Dermis microvascular lymphatic vessel endothelial cell (primary cell): ENCODE measurements at places on chromosomes 13 and 19. TPM values are rescaled to one million over a fixed set of nuclear protein-coding genes. Genes with fewer than 3 reads are reported as not detected.

GRCh38 chr13:111610879-111611278, 290.4 kb downstream of the TEX29 start:
- DNase-seq = no peak

DNA sequence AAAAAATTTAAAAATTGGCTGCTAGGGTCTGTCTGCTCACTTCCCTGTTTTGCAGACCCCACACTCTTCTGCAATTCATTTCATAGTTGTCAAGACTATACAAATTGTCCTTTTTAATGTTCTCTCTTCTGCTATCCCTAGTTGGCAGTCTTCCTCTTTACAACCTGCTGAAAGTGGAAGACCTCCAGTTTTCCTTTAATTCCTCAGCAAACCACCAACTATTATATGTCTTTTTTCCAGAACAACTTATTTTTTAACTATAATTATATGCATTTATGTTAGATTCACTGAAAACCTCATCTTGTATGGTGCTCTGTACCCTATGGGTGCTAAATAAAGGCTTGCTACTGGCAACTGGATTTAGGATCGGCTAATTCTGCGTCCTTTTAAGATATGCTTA, 1.1 kb upstream of the PHF11 start:
- no peak for DNase-seq

GRCh38 chr13:111590796-111591195, 270.4 kb downstream of the TEX29 start:
- no peak for DNase-seq

DNA sequence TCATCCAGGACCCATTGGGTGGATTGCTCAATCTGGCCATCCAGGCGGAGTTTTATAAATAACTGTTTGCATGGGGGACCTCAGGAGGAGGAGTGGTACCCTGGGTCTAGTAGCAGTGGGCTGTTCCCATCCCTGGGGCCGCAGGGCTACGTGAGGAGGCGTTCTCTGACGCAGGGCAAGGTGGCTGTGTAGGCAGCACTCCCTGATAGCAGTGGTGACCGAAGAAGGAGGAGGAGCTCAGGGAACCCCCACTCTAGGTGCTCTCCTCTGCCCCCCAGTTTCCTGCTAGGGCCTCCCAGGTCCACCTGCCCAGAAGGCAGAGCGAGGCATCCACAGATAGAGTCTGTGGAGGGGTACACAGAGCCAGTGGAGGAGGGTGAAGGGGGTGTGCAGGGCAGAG, 64.1 kb downstream of the CCNE1 start:
- no peak for DNase-seq

GRCh38 chr13:45670189-45670885, 31.8 kb upstream of the CBY2 start:
- DNase-seq = no peak

GRCh38 chr19:1884291-1884718, 991 bp downstream of the ABHD17A start:
- DNase-seq = no peak

GRCh38 chr13:80274643-80275042, 66.3 kb downstream of the SPRY2 start:
- DNase-seq = peak; percentile 22

- DNase-seq = no peak
Measured at GRCh38 chr19:4012975-4013634, 5.6 kb downstream of the PIAS4 start.

GRCh38 chr19:39351537-39352064, 9.4 kb downstream of the SAMD4B start:
- no peak for DNase-seq

GRCh38 chr19:49830766-49831165, 12.7 kb downstream of the MED25 start:
- DNase-seq = no peak

DNA sequence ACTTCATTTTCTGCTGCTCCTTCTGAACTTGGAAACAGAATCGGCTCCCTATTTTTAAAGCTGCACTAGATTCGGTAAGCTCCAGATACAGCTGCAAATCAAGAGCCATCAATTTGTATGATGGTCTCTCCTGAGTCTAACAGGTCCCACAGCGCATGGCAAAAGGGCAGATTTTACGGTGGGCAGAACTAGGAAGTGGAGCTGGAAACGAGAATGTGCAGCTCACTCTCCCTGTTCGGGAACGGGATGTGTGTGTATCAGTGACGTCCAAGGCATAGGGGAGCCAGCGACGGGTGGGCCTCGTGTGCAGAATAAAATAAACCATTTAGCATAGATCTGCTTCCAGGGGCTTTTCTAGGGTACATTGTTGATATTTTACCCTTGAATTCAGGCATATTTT, 74.2 kb downstream of the COL4A1 start:
- peak; percentile 94 for DNase-seq

DNA sequence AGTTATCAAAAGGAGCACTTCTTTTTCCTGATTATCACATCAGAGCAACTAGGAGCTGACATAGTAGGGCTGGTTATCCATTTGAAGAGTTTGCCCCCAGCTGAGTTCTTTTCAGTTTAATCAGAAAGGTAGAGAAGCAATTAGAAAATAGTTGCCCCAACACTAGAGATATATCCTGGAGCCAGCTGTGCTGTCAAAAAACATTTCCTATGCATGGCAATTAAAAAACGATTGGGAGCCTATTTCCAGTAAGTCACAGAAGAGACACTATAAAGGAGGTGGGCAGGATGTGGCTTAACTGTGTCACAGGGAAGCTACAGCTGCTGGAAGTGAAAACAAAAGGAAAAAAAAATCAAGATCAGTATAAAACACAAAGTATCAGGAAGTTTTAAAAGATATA, 155.7 kb upstream of the SLITRK1 start:
- DNase-seq = no peak

GRCh38 chr13:96996107-96996506, 1.8 kb upstream of the OXGR1 start:
- DNase-seq = no peak

DNA sequence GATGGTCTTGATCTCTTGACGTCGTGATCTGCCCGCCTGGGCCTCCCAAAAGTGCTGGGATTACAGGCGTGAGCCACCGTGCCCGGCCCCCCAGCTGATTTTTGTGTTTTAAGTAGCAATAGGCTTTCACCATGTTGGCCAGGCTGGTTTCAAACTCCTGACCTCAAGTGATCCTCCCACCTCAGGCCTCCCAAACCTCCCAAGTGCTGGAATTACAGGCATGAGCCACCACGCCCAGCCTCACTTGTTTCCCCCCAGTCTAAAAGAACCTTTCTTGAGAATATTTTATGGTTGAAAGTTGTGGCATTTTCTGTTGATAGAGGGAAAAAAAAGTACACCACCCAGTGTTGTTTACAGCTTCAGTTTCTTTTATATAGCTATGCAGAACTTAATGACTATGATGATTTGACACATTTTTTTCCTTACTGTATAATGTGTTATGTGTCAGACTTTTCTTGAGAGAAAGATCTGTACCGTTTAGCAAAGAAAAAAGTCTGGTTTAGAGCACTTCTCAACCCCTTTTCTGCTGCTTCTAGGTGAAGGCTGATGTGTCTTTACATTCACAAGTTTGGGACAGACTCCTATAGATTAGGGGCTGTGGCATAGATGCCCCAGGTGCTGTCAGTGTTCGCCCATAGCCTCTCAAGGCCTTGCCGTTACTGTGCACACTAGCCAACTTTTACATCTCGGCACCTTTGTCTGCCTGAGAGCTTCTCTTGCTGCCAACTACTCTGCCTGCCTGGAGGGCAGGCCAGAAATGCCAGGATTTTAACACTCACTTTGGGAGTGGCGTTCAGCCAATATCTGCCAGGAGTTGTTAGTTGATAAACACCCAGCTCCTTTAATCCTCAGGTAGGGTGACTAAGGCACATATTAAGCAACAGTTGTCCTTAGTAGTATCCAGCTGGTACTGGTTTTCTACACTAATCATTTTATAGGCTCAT, 33.0 kb downstream of the KCTD4 start:
- no peak for DNase-seq

GRCh38 chr13:110470272-110471009, 91.1 kb downstream of the RAB20 start:
- peak; percentile 89 for DNase-seq

DNA sequence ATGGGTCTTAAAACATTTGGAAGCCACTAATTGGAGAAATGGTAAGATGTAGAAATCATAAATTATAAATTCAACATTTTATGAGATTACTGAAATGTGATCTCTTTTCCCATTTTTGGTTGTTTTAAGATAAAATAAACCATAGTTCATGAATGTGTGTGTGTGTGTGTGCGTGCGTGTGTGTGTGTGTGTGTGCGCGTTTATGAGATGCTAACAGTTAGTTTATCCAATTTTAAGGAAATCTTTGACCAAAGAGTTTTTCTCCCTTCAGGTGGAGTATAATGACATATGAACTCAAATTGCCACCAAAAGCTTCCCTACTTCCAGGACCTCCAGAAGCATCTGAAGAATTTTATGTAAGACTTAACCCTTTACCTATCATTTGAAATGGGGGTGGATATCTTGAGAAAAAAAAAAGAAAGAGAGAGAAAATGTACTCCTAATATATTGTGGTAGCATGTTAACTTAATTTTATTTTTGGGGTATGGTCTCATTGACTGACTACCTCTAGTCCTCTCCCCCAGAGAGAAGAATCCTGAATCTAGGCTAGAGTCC, 98.1 kb upstream of the AKAP11 start:
- no peak for DNase-seq

DNA sequence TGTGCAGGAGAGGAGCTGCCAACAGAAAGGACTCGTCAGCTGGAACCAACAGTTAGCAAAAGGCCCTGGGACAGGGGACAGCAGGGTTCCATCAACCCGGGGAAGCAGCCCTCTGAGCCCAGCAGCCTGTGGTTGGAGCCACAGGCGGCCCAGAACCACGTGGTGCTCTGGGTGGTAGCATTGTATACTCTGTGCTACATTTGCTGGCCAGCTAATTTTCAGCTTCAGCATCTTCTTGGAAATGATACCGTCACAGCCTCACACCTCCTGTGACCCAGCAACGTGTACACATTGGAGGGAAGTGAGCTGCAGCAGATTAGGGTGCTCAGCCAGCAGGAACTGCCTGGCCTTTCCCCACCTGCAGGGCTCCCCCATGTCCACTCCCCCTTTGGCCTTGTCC, 13.1 kb upstream of the MTIF3 start:
- DNase-seq = no peak

DNA sequence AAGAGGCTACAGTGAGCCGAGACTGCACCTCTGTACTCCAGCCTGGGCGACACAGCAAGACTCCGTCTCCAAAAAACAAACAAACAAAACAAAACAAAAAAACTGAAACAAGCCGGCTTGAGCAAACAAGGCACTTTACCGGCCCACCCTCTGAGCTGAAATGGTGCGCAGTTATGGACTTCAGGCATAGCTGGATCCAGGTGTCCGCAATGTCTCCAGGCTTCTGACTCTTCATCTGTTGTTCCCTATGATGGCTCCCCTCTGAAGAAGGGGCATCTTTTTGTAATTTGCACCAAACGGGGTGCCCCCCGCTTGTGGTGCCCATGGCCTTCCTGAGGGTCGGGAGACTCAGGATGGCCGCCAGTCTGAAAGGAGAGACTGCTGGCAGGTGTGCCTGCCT, 6.2 kb downstream of the C2CD4C start:
- DNase-seq = no peak

GRCh38 chr13:90783273-90783672, 564.2 kb upstream of the MIR17HG start:
- no peak for DNase-seq

GRCh38 chr13:44438234-44438579, 64.6 kb downstream of the SERP2 start:
- DNase-seq = no peak

GRCh38 chr13:100753376-100753775, 78.8 kb upstream of the TMTC4 start:
- no peak for DNase-seq

- DNase-seq = no peak
Measured at GRCh38 chr13:108669381-108669780, 40.0 kb downstream of the MYO16 start.

DNA sequence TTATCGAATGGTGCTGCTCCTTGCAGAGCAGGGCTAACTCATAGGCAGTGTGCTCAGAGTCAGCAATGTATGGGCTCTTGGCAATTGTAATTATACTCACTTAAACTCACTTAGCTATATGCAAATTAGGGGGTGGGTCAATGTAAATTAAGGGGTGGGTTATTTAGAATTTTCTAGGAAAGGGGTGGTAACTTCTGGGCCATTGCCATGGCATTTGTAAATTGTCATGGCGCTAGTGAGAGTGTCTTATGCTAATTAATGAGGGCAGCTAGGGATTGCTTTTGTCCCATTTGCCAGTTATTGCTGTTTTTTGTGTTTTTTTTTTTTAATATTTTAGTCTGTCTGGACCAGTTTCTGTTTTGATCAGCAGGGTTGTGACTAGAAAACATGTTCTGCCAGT, 68.4 kb downstream of the DIAPH3 start:
- no peak for DNase-seq

- DNase-seq = no peak
Measured at GRCh38 chr19:54257116-54257480, at the start of gene LILRB5. LILRB5 (minus strand) TSS chr19:54257273; CDS start chr19:54257193, 80 bp downstream.

DNA sequence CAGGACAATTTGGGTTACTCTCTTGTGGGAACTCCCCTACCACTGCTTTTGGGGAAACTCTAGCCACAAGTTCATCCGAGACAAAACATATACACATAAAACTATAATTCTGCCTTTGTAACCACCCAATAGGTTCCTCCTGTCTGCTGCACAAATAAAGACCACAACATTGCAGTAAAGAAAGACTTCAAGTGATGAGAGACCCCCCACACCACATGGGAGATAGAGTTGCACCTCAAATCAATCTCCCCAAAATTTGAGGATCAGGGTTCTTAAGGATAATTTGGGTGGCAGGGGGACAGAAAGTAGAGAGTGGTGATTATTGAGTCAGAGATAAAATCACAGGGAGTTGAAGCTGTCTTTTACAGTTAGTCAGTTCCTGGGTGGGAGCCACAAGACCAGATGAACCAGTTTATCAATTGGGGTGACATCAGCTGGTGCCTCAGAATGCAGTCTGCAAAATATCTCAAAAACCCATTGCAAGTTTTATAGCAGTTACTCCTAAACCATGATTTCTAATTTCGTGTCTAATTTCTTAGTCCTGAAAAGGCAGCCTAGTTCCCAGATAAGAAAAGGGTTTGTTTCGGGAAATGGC, 1348.5 kb downstream of the PCDH9 start:
- DNase-seq = no peak

- DNase-seq = no peak
Measured at GRCh38 chr19:21463449-21464105, 41.8 kb upstream of the ZNF429 start.

DNA sequence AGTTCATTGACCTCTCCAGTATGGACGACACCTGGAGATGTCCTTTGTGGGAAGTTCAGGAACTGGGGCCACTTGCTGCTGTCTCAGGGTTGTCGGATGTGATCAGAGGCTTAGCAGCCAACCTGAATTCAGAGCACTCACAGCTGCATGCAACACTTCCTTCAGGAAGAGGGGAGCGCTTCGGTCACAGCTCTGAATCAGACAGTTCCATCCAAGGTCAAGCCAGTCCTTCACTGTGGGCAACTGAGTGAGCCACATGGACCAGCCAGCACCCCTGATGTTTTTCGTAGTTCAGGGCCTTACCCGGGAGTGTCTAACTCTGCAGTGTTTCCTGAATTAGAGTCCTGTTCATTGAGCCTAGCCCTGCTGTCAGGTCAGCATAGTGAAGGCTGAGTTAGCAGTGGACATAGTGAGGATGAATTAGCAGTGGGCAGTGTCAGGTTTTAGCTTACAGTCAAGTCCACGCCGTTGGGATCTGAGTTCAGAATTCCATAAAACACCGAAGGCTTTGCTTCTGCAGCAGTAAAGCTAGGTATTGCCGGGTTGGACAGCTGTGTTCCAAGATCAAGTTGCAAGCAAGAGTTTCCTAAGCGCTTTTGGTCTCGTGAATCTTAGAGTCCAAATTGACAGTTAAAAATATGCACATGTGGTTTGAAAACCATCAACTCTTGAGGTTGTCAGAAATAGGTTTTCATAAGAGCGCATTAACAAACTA, 5.1 kb downstream of the ZNF555 start:
- DNase-seq = no peak

Gene PRR36
- total RNA-seq = not detected in 2 replicates

Gene SOHLH2
- 0.13 TPM in 1 of 2 replicates, not detected in the other for total RNA-seq

Gene MIA
- total RNA-seq = not detected in 2 replicates
